ENCODE measurements at places on chromosomes 7 and 10.

GRCh38 chr10:113044016-113044755 is 94.1 kb downstream of the TCF7L2 start:
- no peak for DNase-seq

- DNase-seq, result no peak
Measured at GRCh38 chr7:91462316-91462715, 198.1 kb downstream of the FZD1 start.

GRCh38 chr7:9505516-9505915 is 1072.1 kb downstream of the NXPH1 start:
- no peak for DNase-seq

- peak; percentile 98 for DNase-seq
Measured at GRCh38 chr7:149771720-149772240, 1.6 kb downstream of the ZNF467 start.

GRCh38 chr10:96212911-96213310 is 58.5 kb downstream of the BLNK start:
- no peak for DNase-seq
